ENCODE measurements at places on chromosomes 1 and 21. TPM values are rescaled to one million over a fixed set of nuclear protein-coding genes. Genes with fewer than 3 reads are reported as not detected.

DNA sequence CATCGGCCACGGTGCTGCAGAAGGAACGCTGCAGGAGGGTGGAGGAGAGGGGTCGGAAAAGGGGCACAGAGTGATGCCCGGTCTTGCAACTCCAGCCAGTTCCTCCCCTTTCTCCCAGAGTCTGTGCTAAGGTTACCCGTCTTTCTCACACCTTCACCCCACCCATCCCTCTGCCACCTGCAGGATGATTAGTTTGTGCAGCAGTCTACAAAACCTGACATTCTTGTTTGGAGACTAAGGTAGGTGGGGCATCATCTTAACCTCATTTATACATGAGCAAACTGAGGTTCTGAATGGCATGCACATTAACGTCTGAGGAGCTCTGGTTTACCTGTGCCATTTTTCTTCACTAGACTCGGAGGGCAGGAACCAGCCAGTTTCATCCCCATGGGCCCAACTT, 232.3 kb downstream of the GRIK3 start:
- no peak for DNase-seq

GRCh38 chr1:57637155-57637554, 213.3 kb upstream of the DAB1 start:
- no peak for DNase-seq

RPTN gene
- not detected for total RNA-seq

DNA sequence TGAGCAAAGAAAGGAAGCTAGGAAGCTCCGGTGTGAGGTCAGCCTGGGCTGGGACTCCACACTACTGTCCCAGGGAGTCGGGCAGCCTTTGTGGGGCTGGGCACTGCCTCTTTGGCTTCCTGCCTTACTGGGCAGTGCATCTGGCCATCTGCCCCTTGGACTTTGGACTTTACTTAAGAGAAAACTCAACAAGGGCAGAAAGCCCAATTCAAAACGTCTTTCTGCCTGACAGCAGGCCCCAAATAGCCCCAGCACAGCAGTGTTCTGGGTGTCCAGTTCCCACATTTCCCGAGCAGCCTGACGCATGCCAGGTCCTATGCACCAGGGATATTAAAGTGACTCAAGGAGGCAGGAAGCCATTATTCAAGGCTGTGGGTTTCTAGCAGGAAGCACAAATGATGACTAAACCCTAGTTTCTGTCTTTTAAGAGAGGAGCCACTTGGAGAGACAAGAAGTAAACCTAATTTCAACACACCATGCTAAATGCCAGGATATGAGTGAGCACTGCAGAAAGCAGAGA, 37.9 kb upstream of the EDEM3 start:
- peak; percentile 93 for DNase-seq

GRCh38 chr1:232016616-232017015, 390.0 kb downstream of the DISC1 start:
- DNase-seq = no peak

GOLT1A gene
- total RNA-seq = not detected

DNA sequence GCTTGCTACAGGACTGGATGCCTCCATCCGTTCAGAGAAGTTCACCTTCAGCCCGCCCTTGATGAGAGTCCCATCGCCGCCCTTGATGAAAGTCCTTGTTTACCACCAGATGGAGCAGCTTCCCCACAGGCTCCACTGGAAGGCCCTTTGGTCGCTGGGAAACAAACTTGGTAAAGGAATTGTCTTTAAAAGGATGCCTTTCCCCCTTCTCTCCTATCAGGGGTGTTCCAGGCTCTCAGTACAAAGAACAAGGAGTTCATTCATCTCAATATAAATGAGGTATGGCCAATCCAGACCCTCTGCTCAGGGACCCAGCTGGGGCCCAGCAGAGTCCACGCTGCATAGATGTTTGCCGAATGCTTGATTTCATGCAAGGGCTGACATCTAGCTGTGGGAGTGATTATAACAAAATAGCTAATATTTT, 50.8 kb downstream of the CAPN9 start:
- no peak for DNase-seq

GRCh38 chr1:92487078-92487605, 417 bp upstream of the GFI1 start:
- no peak for DNase-seq

GRCh38 chr1:23807453-23807852, 6.9 kb upstream of the GALE start:
- no peak for DNase-seq

All from aorta (tissue), 5 donors.